ENCODE measurements at places on chromosomes 1 and 21.

GRCh38 chr21:16797540-16797939, 715.3 kb upstream of the CXADR start:
- peak; percentile 0 for DNase-seq

DNA sequence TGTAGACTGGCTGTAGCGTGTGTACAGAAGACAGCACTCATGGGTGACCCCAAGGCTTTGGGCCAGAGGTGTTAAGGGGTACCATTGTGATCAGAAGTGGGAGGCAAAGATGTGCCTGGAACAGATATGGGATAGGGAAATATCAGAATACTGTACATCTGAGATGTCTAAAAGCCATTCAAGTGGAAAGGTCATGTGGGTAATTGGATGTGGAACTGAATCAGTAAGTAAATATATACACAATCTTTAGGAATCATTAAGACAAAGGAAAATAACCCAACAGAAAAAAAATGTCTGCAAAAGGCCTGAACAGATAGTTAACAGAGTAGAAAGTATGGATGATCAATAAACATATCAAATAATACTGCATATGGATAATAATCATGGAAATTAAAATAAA, 26.5 kb downstream of the OR13G1 start:
- DNase-seq, result no peak

- no peak for DNase-seq
These were observed 1.2 kb upstream of the ADORA1 start for GRCh38 chr1:203126151-203126865.

DNA sequence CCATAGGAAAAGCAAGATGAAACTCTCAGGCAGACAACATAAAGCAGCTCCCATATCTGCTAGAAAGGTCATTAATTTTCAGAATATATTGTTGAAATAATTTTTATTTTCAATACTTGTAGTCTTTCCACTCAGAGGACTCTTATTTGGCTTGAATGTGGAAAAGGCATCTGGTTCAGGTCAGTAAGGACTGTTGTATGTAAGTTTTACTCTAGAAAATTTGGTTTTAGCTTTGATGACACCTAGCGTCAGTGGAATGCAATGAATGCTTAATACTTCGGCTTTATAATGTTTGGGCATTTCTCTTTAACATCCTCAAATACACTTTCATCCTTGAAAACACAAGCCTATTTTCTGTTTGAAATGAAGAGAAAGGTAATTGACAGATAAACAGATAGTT, 63.3 kb downstream of the LRRC40 start:
- no peak for DNase-seq

GRCh38 chr1:31672986-31673385, 28.3 kb upstream of the PEF1 start:
- DNase-seq, result no peak

Data from NCI-H1105 (cell line).